ENCODE measurements at places on chromosomes 3 and 15.

- DNase-seq, result no peak
These were observed 226.9 kb upstream of the MRPL3 start for GRCh38 chr3:131729643-131730017.

DNA sequence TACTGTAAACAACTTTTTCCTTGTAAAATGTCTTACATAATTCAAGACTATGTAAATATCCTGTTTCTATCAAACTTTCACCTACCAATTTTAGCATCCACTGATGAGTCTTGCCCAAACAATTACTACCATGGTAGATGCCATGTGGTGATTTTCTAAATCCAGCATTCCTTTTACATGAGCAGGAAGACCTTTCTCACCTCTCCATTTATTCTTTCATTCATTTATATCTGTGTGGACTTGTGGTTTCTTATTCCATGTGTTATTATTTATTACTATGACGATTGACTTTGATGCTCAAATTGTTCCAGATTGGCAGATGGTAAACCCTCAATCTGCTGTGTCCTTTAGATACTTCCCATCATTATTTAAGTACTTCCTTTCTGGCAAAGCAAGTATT is 62.4 kb downstream of the IFT57 start:
- no peak for DNase-seq

DNA sequence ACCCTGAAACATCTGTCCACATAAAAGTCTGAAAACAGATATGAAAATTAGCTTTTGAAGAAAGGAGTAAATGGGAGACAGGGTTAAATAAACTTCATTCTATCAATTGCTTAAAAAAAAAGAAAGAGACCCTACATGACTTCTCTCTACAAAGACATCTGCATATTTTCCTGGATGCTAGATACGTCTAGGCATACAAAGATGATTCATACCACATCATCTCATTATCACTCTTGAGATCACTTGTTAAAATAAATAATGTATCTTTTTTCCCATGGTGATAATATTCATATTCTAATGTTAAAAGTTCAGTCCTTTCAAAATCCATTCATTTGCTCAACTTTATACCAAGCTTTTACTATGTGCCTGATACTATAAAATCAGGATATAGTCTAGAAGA is 295.8 kb downstream of the MAGI1 start:
- no peak for DNase-seq

DNA sequence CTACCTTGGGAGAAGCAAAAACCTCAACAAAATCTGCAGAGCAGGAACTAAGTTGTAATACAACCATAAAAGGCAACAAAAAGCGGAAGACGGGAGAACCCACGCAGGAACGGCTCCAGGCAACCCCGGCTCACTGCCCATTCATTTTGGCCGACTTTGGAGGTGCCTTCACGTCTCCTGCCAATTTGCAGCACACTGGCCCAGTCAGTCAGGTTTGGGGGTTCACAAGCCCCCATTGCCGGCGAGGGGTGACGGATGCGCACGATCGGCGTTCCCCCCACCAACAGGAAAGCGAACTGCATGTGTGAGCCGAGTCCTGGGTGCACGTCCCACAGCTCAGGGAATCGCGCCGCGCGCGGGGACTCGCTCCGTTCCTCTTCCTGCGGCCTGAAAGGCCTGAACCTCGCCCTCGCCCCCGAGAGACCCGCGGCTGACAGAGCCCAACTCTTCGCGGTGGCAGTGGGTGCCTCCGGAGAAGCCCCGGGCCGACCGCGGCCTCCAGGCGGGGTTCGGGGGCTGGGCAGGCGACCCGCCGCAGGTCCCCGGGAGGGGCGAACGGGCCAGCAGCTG is 463 bp downstream of the TERC start:
- DNase-seq, result no peak

DNA sequence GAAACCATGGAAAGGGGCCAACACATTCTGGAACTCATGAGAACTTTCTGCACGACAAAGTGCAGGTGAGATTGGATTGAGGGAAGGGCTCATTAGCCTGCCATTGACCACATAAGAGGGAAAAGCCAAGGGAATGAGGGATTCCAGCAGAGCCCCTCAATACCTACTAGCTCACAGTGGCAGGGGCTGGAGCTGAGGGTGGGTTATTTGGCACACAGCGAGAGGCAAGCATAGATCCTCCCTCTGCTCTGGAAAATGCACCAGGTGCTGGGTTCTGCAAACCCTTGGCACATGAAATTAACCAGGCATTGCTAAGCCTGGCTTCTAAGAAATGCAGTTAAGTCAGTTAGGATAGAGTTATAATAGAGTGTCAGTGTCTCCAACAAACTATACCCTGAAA is 60.8 kb downstream of the IL16 start:
- no peak for DNase-seq

DNA sequence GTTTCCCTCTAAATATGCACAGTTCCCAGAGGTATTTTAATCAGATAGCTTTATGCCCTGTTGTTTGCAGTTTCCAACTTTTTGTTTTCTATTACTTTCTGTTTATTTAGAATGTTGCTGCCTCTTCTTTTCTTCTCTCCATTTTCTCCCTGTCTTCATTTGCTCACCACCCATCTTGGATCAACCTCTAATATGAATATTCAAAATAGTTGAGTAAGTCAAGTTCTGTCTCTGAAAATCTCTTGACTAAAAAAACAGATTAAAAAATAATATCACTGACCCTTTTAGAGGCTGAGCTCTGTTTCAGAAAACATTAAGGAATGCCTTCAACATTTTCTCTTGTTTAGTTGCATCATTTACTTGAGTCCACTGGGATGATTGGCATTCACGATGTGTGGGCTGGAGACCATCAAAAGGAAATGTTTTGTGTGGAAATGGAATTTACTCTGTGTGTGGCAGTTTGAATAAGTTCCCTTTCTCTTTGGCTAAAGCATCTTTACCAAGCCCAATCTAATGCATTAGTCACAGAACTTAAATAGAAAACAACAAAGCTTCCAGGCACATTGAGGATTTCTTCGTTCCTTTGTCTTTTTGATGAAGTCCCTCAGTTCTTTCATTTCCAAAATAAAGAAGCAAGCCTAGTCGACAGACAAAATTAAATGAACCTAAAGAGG is 633.9 kb upstream of the TGFBR2 start:
- DNase-seq, result no peak

- peak; percentile 11 for DNase-seq
These were observed at the start of gene ITGB5 for GRCh38 chr3:124887177-124887931. ITGB5 (minus strand) TSS chr3:124887365; CDS start chr3:124887000, 365 bp downstream.

GRCh38 chr3:96852849-96853248 is 38.5 kb downstream of the EPHA6 start:
- DNase-seq, result no peak

DNA sequence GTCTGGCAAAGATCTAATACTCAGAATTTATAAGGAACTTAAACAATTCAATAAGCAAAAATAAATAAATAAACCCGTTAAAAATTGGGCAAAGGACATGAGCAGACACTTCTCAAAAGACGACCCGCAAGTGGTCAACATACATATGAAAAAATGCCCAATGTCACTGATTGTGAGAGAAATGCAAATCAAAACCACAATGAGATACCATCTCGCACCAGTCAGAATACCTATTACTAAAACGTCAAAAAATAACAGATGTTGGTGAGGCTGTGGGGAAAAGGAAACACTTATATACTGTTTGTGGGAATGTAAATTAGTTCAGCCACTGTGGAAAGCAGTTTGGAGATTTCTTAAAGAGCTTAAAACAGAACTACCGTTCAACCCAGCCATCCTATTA is 188.0 kb upstream of the MRPL3 start:
- DNase-seq, result no peak

DNA sequence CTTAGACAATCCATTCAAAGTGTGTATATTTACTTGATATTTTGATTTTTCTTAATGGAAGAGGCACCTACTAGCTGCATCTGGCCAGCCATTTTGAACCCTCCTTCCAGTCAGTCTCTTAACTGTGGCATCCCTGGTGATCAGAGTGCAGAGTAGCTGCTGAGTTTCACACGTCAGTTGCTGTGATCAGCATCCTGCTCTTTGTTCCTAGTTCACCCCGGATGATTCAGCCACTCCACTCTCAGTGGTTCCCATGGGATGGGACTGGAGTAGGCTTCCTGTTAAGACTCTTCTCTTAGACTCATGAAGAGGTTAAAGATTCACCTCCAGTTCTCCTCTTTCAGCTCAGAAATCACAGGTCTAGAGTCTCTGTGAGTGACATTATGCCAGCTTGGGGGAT is 75.8 kb downstream of the STXBP5L start:
- no peak for DNase-seq

- no peak for DNase-seq
These were observed 116.1 kb downstream of the RAB11A start for GRCh38 chr15:65985387-65985786.

All from stimulated activated CD4-positive, alpha-beta T cell treated with anti-CD3 and anti-CD28 coated beads, Interleukin-1b, Interleukin-23, amount 100 ng/mL, for 1 hour (primary cell).